ENCODE measurements at places on chromosomes 3 and 15.

DNA sequence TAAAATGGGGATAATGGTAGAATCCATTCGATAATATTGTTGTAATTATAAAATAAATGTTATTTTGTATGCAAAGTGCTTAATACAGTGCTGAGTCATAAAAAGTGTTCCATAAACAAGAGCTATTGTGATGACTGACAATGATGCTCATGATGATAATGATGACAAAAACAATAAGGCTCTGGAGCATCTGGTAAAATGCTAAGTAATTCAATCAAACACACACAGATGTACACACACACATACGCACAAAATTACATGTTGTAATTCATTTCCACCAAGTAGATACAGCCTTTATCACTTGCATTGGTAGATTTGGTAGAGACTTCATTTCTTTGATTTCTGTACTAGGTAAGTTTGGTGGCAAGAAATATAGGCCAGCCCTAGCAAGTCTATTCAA, 163.8 kb downstream of the FHIT start:
- no peak for DNase-seq

- DNase-seq = no peak
Observed at GRCh38 chr3:72697717-72698116, 150.5 kb downstream of the SHQ1 start.

GRCh38 chr3:55498520-55498919, 11.4 kb upstream of the WNT5A start:
- DNase-seq = no peak

GRCh38 chr15:101084801-101085200, 165.6 kb downstream of the LRRK1 start:
- DNase-seq = no peak

DNA sequence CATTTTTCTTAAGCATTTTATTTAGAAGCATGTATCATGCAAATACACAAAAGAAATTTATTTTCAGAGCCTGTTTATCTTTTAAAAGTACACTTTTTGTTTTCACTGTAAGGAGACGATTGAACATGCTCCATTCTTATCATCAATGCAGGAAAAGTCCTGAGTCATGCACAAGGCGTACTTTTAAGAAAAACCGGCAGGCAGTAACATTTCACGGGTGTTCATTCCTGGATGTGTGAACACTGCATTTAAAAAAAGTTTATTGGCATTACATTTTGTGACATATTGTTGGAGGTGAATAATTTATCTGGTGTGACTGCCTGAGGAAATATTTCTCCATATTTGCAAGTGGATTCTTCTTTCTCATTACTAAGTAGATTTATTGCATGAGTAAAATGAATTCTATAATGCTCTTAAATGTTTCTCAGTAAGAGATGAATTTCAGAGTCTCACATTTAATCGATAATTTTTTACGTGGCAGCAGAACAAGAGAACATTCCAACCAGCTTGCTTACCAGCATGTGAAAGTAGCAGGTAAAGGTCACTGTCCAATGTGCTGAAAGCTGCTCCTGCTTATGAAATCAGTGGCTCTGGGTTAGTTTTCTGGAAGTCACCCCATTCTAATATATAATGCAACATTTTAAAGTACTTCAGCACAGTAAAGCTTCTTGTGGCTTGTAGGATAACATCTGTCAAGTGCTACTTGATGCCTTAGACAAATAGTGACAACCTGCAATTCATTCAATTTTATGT, 87.0 kb downstream of the SV2B start:
- no peak for DNase-seq

- no peak for DNase-seq
Observed at GRCh38 chr15:88803241-88803919, at the start of gene ACAN. TSS of gene ACAN (plus strand) at chr15:88803436. CDS start at chr15:88836207, 32,771 bp downstream.

DNA sequence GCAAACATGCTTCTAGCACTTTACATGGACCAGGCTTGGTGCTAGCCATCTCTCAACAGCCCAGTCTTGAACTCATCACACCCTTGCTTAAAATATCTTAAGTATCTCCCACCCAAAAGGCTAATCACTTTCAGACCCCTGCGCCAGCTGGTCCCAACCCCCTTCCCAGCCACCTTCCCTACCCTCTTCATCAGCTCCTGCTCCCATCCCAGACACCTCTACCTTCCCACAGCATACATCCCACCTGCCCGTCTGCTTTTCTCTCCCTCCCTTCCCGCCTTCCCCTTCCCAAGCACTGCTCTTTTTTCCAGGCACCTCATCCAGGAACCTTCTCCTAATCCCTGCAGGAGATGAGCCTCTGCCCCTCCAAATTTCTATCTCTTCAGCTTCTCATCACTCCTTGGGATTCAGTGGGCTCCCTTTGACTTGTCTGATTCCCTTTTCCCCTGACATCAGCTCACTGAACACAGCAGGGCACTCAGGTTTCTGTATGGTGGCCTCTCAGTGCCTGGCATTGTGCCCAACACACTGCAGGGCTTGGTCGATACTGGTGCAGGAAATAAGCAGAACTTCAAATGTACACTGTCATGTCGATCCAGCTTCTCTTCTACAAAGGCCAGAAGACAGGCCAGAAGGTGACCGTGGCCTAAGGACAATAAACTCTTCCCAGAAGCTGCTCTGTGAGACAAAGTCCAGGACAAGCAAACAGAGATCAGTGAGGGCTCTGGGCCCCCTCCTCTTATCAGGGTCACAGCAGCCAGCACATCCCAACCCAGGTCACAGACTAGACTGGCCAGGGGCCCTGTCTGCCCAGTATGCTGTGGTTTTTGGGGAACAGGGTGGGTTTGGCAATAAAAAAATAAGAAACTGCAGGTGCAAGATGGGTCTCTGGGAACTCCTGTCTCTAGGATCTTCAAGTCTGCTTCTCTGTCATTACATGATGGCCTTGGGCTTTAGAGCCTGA, 2.2 kb upstream of the ITIH1 start:
- no peak for DNase-seq

DNA sequence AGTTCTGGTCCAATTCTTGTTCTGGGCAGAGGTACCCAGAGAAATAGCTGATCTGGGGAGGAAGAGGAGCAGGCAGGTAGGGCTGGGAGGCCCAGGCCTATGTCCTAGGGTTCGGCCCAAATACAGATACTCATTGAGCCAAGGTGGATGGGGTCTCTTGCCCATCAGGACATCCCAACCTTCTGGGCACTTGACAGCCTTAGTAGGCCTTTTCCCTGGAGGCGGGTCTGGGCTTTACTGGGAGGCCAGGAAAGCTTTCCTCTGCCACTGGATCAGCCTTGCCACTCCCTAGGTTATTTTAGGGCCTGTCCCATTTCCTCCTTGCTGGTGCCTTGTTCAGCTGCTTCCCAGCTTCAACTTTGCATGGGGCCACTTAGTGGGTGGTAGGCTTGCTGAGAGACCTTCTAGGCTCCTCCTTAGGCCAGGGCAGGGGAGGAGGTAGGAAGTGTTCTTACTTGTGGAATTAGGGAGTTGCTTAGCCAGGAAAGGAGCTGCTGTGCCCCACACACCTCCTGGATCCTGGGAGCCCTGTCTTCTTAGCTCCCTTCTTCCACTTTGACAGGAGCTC, 9.7 kb downstream of the TEX264 start:
- no peak for DNase-seq

GRCh38 chr3:137746808-137747207, 17.3 kb upstream of the SOX14 start:
- DNase-seq = no peak

- DNase-seq = no peak
Observed at GRCh38 chr3:180321534-180321933, 280.4 kb upstream of the TTC14 start.

DNA sequence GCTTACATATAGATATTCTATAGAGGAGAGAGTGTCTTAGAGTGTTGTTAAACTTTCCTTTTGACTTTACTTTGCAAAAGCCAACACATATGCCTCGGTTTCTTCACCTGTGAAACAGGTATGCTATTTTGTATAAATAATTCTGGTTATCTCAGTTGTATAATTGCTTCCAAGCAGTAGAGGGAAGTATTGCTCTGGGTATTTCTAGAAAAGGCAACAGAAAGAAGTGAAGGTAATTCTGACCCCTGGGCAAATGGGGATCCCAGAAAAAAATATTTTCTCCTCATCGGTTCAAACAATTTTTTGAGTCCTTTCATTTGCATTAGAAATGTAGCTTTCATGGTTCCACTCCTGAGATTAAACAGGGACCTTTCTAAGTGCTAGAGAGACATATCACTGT, 216.5 kb upstream of the SEMA6D start:
- no peak for DNase-seq

GRCh38 chr15:95763426-95763825, 567.1 kb upstream of the NR2F2 start:
- no peak for DNase-seq

GRCh38 chr3:70242297-70242882, 70.0 kb downstream of the MDFIC2 start:
- DNase-seq = no peak

- DNase-seq = no peak
Observed at GRCh38 chr3:48367201-48367600, 4.8 kb upstream of the FBXW12 start.

Measured in activated CD4-positive, alpha-beta T cell treated with anti-CD3 and anti-CD28 coated beads for 1 hour (primary cell).